ENCODE measurements at places on chromosomes 16 and 17. TPM values are rescaled to one million over a fixed set of nuclear protein-coding genes. Genes with fewer than 3 reads are reported as not detected.

OR4D1 gene
- total RNA-seq: under 0.01 TPM

MGRN1 gene
- 51.1 TPM for total RNA-seq

TERB1 gene
- total RNA-seq: 0.25 TPM

SLC39A11 gene
- 4.9 TPM for total RNA-seq

CES4A gene
- 8.1 TPM for total RNA-seq

KRT39 gene
- total RNA-seq: not detected

ABCC11 gene
- total RNA-seq: 0.25 TPM

CHST5 gene
- total RNA-seq: 0.25 TPM

KRT24 gene
- total RNA-seq: not detected
